CD4-positive, alpha-beta T cell treated with Interleukin-21 for 1 hour (primary cell): ENCODE measurements at places on chromosomes 7 and 10.

GRCh38 chr10:17140386-17140761 is 10.8 kb upstream of the CUBN start:
- DNase-seq, result no peak

DNA sequence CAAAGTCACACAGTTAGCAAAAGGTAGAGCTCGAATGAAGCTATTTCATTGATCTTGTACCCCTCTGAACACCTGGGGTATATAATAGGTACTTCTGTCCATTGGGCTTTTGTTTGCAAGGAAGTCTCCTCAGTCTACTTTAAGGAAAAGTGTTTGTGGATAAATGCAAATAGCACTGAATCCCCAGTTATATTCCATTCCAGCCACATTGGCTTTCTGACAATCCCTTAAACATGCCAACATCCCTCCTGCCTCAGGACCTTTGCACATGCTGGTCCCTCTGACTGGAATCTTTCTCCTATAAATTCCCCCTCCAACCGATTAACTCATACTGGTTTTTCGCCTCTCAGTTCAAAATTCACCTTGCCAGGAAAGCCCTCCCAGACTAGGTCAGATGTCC is 17.1 kb downstream of the DUSP5 start:
- DNase-seq, result no peak

- DNase-seq, result no peak
Measured at GRCh38 chr7:13055732-13056368, 368.4 kb downstream of the ARL4A start.

DNA sequence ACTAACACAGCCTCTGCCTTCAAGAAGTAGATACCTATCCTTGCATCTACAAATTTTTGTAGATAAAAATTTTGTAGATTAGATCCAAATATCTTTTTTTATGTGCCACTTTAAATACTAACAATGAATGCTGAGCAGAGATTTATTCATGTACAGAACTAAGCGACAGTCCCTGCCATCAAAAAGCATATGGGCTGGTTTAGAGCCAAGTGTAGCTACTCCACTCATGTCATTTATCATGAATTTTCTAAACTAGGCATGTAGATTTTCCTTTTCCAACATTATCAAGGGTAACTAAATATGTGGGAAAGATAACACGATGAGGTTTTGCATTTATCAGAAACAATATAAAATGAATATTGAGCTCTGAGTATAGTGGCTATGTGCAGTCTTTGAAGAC is 857.5 kb downstream of the XPNPEP1 start:
- DNase-seq, result no peak

DNA sequence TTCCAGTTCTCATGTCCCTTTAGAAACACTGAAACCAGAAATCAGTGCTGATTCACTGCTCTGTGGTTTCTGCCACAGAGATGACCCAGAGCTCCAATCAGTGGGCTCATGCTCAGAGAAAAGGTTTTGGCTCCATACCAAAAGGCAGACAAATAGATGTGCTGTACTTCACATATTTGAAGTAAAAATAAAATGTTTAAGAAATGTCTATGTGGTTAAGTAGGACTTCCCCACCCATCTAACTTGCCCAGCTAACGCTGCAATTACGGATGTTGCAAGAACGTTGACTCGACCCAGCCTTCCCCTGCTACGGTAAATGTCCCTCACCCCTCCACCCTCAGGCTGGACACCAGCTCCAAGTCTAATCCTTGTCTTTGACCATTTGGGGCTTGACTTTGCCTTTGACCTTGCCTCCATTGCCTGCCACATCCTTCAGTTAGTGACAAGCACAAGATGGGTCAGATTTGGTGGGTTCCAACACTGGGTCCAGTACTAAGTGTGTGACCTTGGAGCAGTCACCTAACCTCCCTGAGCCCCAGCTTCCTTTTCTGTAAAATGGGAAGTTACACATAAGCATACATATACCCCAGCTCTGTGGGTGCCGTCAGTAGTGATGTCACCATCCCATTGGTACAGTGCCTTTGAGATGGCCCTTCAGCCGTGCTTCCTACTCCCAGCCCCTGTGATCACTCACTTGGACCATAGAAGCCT is 95.8 kb downstream of the CHST15 start:
- peak; percentile 33 for DNase-seq

DNA sequence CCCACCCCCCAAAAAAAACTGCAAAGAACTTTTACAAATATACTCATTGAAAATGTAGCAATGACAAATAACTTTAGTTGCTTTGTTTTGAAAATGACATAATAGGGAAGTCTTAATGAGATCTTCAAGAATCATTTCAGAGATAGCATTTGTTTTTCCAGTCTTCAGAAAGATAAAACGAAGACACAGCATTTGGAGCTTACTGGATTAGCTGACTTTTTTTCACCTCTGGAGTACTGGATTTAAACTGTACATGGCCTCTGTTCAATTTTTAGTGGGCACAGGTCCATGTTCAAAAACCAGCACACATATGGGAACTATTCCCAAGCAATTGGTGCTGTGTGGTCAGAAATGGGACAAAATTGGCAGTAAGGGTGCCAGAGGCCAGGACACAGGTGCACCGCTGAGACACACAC is 3.9 kb downstream of the RAB11FIP2 start:
- no peak for DNase-seq

- DNase-seq, result no peak
Measured at GRCh38 chr7:34445653-34446052, 212.4 kb upstream of the NPSR1 start.

DNA sequence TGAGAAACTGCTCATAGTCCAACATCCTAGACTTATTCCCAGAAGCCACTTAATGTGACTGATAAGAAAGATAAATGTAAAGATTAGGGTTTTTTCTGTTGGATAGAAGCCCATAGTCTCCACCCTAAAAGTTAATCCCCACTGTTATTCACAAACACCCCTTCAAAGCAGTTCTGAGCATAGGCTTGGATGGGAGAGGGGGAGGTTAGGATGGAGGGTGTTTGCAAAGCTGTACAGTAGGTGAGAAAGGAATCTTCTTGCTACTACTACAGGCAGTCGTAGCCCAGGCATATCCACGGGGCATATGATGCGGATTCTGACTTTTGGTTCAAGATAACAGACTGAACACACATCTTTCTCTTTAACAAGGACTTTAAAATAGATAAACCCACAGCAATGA is 535.9 kb downstream of the PHTF2 start:
- DNase-seq, result no peak

DNA sequence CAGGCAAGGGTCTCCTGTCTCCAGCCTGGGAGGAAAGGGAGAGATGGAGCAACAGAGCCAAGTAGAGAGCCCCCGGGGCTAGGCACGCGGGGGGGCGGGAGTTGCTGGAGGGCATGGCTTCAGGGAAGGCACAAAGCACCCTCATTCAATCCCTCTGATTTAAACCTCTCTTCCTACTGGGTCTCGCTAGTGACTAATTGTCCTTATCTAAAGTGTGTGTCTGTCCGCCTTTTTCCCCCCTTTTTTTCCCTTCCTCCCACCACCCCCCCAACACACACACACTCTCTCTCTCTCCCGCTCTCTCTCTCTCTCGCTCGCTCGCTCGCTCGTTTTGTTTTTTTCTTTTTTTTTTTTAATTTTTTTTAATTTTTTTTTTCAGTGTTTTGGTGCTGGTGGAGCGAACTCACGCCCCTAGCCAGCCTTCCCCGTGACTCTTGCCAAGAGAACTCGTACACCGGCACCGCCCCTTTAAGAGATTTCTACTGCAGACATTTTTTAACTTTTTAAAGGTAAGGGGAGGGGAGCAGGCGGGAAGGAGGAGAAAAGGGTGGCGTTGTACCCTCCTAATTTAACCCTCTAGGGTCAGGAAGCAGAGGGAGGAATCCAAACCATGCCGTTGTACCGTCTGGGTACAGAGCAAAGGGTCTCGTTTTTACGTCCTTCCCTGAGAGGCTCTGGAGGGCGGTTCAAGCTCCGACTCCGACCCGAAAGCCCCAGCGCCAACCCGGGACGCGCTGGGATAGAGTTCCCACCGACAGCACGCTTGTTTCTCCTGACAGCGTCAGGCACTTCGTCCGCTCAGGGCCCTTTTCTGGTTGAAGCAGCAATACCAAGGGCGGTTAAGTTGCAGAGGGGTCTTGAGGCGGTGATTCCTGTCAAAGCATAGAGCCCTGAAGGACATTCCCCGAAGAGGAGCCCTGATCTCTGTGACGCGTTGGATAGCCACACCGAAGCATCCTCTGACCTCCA is at the start of gene HPSE2:
HPSE2 (minus strand) TSS at position 195 of the 969 bp plus-strand sequence.
- DNase-seq, result no peak

DNA sequence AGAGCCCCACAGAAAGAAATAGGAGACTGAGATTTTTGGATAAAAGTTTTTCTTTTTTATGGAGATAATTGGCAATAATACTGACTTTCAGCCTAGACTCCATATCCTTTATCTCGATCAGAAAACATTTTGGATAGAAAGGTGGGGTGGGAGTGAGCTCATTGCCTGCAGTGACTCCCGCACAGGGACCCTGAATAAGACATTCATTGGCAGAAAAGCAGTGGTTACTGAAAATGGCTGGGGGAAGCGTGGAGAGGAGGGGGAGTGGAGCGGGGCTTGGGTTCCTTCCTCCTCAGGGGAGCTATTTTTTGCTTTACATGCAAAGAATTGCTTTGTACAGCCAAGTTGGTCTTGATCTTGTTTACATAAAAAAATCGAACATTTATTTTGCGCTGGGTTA is 90.4 kb upstream of the BMPER start:
- DNase-seq, result no peak

- DNase-seq, result no peak
Measured at GRCh38 chr10:124011464-124011863, 81.9 kb downstream of the CHST15 start.
